NCI-H187 (cell line): ENCODE measurements at places on chromosomes 1 and 21.

DNA sequence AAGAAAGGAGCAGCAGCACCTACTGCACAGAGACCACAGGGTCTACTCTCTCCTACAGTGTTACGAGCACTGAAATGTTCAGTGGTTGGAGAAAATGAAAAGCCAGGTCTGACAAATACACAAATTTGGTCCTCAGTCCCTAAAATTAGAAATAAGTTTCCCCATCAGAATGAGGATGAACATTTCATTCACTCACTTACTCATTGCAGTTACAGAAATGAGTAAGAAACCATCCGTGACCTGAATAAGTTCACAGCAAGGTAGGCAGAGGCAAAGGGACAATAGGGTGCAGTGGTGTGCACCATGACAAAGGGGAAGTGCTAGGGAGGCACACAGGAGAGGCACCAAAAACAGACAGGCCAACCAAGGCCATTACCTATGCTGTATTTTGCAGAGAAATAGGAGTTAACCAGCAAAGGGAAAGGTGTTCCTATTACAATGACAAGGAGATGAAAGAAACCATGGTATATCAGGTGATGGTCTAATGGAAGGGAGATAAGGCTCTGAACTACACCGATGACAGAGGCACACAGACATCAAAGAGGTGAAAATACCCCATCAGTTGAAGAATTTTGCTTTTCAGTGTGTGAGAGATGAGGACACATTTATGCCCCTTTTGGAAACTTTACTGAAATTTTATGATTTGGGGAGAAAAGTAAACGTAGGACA, 29.4 kb downstream of the VAV3 start:
- DNase-seq = no peak

DNA sequence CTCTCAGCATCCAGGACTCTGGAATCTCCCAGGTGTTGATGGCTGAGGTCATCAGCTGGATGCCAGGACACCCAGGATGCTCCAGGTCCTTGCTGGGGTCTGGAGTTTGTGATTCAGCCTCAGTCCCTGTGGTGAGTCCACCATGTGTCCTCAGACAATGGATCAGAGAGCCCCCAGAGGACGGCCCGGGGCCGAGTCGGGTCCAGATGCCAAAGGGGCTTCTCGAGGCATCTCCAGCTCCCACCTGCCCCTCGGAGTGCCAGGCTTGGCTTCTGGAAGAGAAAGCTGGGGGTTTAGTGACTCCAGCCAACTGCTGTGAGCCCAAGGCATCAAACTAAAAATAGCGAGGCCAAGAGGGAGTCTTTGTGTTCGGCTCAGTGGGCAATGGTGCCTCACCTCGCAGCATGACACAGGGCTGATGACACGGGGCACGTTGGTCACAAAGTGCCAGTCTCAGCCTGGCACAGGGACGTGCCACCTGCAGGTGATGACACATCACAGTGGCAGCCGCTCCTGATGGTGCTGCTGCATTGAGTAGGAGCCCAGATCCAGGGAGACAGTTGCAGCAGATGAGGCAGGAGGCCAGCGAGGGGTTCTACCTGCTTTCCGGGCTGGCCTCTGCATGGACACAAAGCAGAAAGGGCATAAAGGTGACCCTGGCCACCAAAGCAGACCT, 10.6 kb downstream of the PDE9A start:
- no peak for DNase-seq

DNA sequence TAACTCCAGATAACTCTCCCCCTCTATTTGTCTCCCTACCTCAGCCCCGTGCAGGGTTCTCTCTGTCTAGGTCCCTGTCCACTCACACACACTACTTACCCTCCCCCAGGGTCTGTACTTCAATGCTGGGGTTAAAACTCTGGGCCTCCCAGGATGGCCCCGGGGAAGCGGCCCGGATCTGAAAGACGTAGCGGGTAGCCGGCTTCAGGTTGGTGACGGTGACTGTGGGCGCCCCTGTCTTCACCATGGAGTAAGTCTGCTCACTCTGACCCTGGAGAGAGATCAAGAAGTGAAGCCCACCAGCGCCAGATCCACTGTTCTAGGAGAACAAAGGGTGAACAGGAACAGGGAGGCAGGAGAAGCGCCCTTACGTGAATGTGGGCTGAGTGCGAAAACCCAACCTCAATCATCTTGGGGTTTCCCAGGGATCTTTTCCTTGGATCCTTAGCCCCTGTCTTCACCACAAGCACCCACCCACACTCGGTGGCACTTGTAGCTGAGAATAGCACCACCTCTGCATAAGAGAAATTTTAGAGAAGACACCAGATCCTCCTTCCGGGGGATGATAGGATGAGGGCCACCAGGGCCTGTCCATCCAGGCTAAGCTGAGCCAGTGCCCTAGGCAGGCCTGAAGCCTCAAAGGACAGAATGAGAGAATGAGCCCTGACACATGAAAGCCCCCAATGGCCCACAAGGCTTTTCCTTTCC, 33.5 kb downstream of the EPHA10 start:
- DNase-seq = no peak

GRCh38 chr1:165354739-165355138, 1.8 kb downstream of the LMX1A start:
- DNase-seq = no peak

DNA sequence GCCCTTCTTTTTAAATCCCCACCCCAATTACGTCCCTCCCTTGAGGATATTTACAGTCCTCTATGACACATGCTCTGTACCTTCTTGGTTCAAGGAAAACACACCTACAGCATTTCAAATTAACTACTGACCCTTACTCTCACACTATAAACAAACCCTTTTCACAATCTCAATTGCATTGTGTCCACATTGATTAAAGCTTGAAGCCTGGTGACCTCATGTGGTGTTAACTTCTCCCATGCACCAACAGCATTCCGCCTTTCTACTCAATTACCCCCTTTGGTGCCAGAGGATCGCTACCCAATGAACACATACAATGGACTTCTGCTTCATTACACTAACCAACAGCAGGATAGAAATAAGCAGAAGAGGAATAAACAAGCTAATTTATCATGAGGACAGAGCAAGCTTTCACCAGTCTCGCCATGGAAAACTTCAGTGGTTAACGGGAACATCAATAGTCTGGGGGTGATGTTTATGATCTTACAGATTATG, 15.2 kb downstream of the WLS start:
- no peak for DNase-seq

DNA sequence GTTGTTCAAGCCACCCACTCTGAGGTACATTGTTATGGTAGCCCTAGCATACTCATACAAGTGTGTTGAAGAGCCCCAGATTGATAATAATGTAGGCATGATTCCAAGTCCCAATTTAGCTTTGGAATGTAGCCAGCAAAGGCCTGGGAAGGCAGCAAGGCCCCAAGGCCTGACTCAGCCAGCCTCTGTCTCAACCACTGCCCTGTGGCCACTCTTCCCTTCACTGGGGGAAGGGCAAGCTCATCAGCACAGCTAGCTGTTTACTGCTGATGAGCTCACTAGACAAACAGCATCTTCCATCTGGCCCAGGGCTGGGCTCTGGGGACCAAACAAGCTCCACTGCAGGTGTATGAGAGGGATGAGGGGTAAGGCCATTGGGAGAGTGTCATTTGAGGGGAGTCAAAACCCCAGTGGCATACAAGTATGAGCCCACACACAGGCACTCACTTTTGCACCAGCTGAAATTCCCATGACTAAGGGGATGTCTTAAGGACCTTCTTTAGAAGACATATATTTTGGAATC, 2.2 kb upstream of the IRF6 start:
- DNase-seq = no peak

DNA sequence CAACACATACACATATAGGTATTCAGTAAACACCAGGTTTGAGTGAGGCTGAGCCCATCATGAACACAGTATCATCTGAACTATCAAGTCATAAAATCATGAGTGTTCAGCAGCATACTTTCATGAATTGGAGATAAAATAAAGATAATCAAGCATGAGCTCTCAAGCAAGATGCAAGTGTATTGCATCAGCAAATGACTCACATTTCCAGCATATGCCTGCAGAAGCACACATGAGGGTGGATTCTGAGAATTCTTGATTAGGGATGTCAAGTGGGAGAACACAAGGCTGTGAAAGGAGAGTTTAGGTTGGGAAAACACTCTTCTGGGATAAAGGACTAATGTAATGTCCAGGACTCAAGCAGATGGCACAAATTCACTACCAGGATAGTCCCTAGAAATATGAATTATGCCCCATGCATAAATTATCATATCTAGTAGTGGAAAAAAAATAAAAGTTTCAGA, 299.2 kb downstream of the SRGAP2C start:
- DNase-seq = no peak

DNA sequence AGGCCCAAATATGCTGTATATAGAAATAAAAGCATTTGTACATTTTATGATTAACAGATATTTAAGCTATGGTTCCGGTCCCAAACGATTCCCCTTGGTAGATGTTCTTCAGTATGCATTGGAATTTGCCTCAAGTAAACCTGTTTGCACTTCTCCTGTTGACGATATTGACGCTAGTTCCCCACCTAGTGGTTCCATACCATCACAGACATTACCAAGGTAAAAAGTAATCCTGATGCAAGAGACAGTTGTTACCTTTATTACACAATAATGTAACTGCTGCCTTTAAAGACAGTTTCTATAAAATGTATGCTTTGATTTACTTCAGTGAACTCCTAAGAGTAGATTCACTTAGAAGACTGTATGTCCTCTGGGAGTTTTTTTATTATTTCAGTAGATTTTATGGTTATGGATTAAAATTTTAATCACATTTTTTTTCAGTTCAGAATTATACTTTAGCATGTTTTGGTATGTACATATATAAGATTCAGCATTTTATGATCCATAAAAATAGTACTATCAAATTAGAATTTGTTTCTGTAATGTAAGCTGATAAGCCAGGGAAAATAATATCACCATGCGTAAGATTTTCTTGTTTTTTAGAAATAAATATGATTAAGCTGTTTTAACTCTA, 96.5 kb downstream of the USP25 start:
- DNase-seq = no peak
